ENCODE measurements at places on chromosomes 11 and 22.

- no peak for DNase-seq
Observed at GRCh38 chr11:83284501-83285150, 1.5 kb downstream of the CCDC90B start.

- no peak for DNase-seq
Observed at GRCh38 chr11:118087931-118088330, 1.2 kb upstream of the SMIM35 start.

DNA sequence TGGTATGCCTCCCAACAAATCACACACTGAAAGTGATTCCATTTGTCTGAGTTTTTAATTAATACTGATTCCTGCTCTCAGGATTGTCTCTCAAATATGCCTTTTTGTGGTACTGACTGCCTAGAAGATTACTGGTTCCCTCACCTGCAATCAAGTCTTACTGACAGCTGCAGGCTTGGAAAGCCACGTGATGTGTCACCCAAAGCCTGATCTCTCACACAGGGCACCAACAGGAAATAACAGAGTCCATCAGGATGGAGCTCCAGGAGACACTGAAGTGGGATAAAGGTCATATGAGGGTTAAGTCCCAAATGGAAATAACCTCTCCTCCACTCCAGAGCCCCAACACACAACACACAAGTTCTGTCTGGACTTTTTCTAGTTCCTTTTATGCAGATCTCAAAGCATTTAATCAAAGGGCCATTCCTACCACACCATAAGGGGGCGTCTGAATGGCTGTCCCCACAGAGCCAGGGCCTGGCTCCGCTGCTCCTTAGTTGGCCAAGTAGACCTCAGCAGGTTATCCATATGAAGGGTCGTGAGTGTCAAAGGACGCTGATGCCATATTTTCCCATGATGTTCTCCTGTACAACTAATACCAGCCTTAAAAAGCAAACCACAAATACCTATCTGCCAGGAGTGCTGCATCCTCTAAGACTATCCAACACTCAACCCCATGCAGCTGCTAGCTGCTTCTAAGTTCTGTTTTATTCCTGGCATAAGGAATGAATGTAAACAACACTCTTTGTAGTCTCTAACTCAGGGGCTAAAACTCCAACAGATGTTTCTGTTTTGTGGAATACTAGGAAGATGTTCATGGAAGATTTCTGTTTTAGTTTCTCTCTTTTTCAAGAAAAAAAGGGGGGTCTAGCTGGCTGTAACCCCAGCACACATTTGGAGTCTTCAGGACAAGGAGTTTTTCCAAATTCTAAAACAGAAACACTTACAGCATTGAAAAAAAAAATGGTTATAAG lies 13.0 kb downstream of the SCUBE2 start:
- DNase-seq: no peak

DNA sequence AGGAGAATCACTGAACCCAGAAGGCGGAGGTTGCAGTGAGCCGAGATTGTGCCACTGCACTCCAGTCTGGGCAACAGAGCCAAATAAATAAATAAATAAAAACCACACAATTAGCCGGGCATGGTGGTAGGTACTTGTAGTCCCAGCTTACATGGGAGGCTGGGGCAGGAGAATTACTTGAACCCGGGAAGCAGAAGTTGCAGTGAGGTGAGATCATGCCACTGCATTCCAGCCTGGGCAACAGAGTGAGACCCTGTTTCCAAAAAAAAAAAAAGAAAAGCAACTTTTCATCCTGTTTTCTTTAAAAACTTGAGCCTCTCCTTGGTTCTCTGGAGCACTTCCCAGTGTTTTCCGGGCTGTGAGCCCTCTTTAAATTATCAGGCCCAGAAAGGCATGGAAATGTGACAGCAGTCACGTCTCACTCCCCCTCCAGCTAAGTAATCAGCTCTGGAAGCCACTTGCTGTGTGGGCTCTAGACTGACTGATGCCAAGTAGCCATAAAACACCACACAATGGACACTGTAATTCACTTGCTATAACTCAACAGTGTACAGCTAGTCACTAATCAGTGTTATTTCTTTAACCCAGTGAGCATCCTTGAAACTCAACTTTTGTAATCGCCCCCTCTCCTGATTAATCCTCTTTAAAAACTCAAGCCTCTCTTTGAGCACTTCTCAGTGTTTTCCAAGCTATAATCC lies 13.0 kb upstream of the MCHR1 start:
- peak; percentile 15 for DNase-seq

GRCh38 chr22:20238901-20239675 lies 29.0 kb downstream of the RTN4R start:
- DNase-seq: no peak

DNA sequence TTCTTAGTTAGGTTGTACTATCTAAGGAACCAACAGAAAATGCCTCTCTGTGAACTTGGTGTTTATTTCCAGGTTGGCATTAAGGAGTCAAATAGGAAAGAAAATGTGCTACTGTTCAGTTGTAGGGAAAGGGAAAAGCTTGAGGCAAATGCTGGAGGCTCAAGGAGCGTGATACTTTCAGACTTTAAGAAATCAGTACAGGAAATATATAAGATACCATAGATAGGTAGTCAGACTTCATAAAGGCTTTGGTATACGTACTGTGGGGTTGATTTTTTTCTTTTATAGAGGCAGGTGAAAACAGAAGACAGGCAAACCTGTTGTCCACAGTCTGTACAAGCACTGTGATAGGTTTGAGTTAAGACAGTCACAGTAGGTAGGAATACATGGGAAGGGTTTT lies 30.8 kb downstream of the EP300 start:
- DNase-seq: no peak

DNA sequence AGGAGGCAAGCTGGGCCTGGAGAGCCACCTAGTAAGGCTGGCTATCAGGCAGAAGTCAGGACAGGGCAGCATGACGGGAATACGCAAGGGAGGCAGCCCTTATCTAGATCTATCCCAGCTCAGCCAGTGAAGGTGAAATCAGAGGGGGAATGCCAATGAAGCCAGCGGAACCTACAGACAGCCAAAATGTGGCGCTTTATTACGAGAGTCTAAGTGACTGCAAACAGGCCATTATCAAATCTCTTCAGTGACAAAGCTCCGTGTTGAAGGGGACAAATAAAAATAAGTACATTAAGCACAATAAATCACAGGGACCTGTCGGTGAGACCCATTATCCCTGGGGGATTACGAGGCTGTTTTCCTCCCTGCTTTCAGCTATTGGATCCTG lies 22.8 kb downstream of the LARGE1 start:
- no peak for DNase-seq

DNA sequence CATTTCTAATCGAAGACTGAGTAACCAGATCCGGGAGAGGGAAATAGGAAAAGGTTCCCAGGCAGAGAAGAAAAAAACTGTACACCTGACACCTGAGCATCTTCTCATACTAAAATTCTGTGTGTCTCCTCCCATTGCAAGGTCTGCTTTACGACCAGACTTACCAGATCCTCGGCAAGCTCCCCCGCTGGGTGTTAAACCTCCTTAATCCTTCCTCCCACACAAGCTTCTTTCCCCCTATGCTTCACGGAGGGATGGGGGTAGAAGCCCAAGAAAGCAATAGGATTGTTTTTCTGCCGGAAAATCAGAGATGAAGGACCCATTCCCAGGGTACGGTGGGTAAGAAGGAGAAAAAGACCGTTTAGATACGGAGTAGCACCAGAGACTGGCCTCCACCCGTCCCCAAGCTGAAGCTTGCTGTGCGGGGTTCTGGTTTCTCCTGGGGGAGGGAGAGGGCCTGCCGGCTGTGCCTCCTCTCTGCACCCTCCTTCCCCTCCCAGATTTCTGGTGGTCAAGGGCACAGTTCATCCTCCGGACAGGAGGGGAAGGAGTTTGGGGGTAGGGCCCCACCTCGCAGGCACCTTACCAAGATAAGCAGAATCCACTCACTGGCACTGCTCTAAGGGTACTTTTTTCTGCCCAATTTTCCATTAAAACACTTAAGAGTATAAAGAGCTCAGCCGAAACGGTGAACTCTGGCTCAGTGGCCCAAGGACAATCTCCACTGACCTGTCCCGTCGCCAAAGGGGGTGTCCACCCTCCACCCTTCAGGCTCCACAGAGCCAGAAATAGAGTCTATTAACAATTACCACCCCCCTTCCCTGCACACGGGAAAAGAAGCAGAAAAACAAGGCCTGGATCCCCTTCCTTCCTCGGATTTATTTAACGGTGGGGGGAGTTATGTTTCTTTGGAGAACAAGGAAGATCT lies 1.2 kb downstream of the TOB2 start:
- DNase-seq: peak; percentile 46

GRCh38 chr22:21816787-21817496 lies 50.5 kb downstream of the MAPK1 start:
- no peak for DNase-seq

DNA sequence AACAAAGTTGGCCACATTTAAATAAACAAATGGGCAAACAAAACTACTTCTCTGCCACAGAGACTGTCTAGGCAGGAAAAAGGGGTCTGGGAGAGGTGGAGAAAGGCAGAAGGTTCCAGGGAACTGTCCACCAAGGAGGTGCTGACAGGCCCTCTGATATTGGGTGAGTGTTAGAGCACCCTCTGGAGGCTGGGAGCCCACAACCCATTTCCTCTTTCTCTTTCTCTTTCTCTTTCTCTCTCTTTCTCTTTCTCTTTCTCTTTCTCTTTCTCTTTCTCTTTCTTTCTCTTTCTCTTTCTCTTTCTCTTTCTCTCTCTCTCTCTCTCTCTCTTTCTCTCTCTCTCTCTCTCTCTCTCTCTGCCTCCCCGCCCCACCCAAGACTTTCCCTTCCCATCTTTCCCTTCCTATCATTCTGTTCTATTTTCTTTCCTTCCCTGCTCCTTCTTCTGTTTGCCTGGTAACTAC lies 912.8 kb downstream of the DLG2 start:
- no peak for DNase-seq

GRCh38 chr11:44988981-44989635 lies 38.4 kb upstream of the TP53I11 start:
- DNase-seq: no peak

GRCh38 chr11:114441921-114442320 lies 2.7 kb downstream of the REXO2 start:
- no peak for DNase-seq

GRCh38 chr11:111135101-111135500 lies 110.4 kb upstream of the POU2AF2 start:
- DNase-seq: no peak

- DNase-seq: no peak
Observed at GRCh38 chr11:116534270-116534975, 238.4 kb downstream of the BUD13 start.

DNA sequence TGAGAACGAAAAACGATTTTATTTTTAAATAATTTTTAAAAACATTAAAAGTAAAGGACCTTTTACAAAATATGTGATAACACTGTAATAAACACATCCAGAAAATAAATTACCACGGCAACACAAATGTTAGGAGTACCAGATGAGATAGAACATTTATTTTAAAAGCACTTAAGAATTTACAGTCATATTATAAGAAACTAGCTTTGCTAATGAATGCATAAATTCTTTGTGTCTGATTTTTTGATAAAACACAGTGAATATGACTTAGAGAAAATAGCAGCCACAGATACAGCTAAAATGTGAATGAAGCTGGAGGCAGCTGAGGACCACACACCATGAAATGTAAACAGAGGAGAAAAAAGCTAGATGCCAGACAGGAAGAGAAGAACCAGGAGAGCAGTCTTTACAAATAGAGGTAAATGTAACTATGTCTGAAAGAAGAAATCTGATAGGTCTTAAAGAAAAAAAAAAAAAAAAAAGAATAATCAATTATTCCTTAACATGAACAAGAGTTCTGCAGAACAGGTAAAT lies 14.6 kb downstream of the CCDC34 start:
- DNase-seq: no peak

DNA sequence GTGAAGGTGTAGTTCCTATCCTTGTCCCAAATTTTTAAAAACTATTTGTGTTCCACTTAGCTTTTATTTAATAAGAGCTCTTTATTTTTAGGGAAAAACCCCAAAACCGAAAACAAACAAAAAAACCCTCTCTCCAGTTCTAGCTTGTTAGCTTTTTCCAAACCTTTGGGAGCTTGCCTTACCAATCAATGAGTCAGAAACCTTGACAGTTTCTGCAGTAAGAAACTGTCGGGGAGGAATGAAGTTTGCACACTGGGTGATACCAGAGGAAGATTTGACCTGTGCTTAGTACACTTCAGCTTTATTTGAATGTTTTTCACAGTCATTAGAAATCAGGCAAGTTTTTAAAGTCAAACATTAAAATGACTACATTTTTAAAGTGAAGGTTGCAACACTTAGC lies 105.0 kb downstream of the FAT3 start:
- no peak for DNase-seq

- DNase-seq: no peak
Observed at GRCh38 chr22:20530368-20531153, 23.2 kb downstream of the MED15 start.

GRCh38 chr11:95705485-95706124 lies 84.0 kb downstream of the FAM76B start:
- peak; percentile 73 for DNase-seq

DNA sequence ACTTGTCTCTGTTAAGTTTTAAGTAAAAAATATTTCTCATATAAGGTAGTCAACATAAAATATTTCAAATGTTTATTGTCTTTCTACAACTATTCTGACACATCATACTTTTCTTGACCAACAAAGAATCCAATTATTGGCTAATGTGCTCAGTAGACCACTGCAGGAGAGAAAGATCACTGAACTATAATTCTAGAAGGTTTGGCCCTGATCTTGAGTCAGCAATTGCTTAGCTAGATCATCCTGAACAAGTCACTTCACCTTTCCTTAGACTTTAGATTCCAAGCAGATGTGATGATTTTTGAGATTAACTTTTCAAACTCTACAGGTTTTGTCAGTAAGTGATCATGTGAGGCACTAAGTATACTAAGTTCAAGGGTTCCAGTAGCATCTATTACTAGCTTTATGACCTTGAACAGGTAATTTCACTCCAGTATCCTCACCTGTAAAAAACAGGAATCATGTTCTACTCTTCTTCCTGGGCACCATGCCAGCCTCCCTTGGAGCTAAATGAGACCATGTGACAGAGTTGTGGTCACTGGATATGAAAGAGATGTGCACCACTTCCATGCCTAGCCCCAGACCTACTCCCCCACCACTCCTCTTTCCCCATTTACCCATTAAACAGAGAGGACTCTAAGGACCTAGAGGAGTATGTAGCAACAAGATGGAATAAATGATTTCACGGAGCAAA lies 17.3 kb downstream of the PGM2L1 start:
- DNase-seq: no peak

DNA sequence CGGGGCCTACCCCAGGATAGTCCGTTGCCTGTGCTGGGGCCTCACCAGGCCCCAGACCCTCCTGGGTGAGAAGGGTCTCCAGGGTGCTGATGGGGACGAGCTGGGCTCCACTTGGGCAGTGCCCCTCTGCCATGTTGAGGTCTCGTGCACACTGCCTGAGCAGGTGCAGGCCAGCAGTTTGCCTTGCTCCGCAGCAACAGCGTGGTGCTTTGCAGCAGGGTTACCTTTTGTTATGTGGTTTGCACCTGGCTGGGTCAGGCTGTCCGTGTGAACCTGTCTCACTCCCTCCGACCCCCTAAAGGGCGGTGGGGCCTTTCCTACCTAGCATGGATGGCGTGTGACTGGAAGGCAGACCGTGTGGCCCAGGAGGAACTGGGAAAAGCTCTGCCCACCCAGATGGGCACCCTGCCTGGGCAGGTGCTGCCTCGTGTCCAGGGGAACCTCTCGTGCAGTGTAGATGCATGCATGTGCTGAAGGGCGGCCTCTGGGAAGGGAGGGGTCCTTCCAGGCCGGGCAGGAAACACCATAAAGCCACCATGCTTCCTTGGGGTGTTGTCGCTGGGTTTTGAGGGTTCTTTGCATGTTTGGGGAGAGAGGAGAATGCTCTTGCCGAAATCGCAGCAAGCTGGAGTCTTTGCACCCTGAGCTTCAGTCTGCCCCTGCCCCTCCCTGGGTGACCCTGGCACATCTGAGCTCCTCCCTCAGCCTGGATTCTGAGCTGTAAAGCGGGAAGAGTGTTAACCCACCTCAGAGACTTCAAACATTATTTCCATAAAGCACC lies 75.4 kb upstream of the PPARA start:
- DNase-seq: no peak

Data from amygdala (tissue), 56 donors.